ENCODE measurements at places on chromosomes 1 and 21.

DNA sequence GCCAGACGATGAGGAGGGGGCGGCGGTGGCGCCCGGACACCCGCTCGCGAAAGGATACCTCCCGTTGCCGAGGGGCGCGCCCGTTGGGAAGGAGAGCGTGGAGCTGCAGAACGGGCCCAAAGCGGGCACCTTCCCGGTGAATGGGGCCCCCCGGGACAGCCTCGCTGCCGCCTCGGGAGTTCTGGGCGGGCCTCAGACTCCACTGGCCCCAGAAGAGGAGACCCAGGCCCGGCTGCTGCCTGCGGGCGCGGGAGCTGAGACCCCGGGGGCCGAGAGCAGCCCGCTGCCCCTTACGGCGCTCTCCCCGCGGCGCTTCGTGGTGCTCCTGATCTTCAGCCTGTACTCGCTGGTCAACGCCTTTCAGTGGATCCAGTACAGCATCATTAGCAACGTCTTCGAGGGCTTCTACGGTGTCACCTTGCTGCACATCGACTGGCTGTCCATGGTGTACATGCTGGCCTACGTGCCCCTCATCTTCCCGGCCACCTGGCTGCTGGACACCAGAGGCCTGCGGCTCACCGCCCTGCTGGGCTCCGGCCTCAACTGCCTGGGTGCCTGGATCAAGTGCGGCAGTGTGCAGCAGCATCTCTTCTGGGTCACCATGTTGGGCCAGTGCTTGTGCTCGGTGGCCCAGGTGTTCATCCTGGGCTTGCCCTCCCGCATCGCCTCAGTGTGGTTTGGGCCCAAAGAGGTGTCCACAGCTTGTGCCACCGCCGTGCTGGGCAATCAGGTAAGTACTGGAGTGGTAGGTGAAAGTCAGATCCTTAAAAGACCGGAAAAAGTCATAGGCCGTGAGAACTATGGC lies 588 bp downstream of the FLVCR1 start:
- peak; percentile 15 for DNase-seq

- DNase-seq, result no peak
These were observed 340.2 kb downstream of the PTPRU start for GRCh38 chr1:29576510-29576909.

- no peak for DNase-seq
These were observed 53.0 kb upstream of the SPATA6 start for GRCh38 chr1:48524892-48525467.

- DNase-seq, result no peak
These were observed 14.4 kb upstream of the THEM5 start for GRCh38 chr1:151867765-151868411.

DNA sequence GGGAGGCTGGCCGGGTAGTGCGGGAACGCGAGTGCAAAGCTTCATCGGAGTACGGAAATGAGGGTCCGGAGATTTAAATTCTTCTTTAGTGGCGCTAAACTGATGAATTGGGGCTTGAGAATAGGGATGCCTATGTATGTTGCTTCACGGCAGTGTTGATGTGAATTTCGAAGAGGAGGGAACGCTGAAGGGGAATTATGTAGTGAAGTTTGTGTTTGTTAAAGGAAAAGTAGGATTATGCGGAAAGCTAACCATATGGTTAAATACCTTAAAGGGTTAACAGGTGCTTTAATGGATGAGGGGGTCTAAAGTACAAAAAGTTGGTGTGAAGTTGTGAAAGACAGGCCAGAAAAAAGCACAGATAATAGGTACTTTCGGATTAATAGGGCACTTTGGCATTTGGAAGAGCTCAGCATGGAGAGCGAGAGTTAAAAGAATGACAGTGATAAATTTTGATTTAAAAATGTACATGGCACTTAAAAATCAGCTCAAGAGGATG lies 1.4 kb downstream of the HS2ST1 start:
- DNase-seq, result no peak

DNA sequence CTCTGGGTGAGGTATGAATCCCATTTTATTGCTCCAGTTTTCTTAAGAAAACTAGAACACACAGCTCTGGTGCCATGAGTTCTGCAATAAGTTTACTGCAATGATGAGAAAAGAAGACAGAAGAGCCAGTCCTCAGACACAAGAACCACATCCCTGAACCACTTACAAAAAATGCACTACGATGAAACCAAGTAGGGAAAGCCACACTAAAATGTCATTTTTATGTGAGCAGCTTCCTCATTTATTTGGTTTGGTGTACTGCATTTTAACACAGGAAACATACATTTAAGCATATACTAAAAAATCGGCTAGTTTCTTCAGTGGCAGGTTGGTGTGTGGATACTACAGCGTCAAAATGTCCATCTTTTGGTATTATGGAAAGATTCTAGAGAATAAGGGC lies 95.9 kb downstream of the PTPN14 start:
- DNase-seq, result peak; percentile 20

DNA sequence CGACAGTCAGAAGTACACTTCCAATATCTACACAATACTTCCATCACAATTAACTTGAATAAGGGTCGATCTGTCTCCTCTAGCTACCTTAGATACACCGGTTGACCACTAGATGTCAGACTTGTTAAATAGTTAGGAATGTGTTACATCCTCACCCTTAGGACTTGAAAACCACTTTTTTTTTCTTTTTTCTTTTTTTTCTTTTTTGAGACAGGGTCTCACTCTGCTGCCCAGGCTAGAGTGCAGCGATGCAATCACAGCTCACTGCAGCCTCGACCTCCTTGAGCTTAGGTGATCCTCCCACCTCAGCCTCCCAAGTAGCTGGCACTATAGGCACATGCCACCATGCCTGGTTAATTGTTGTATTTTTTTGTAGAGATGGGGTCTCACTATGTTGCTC lies 120.4 kb upstream of the GREM2 start:
- peak; percentile 13 for DNase-seq

DNA sequence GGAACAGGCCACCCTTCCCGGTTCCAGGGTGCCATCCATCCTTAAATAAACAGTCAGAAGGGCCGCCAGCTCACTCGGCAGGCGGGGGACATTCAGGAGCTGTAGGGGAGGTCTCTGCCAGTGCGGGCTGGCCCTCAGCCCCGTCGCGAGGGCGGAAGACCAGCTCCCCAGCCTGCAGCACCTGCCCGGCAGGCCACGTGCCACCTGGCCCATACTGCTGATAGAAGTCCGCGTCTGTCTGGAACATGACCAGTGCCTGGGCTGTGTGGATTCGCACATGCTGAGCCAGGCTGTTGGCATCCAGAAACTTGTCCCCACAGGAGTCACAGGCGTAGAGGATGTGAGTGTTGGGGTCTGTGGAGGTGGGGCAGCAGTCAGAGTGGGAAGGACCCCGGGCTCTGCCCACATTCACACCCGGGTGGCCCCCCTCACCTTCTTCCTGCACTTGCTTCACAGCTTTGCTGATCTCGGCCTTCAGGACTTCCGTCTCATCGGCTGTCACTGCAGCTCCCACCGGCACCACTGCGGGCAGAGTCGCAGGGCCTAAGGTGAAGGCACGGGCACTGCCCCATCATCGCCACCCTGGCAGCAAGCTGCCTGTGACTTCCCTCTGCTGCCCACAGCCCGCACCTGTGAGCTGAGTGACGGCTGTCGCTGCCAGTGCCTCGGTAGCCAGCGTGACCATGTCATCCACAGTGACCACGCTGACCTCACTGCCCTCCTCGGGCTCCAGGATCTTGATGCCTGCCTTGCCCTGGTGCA lies 33.8 kb downstream of the ZBTB17 start:
- DNase-seq, result no peak

GRCh38 chr1:153567621-153568366 lies 2.1 kb upstream of the S100A2 start:
- DNase-seq, result peak; percentile 27

DNA sequence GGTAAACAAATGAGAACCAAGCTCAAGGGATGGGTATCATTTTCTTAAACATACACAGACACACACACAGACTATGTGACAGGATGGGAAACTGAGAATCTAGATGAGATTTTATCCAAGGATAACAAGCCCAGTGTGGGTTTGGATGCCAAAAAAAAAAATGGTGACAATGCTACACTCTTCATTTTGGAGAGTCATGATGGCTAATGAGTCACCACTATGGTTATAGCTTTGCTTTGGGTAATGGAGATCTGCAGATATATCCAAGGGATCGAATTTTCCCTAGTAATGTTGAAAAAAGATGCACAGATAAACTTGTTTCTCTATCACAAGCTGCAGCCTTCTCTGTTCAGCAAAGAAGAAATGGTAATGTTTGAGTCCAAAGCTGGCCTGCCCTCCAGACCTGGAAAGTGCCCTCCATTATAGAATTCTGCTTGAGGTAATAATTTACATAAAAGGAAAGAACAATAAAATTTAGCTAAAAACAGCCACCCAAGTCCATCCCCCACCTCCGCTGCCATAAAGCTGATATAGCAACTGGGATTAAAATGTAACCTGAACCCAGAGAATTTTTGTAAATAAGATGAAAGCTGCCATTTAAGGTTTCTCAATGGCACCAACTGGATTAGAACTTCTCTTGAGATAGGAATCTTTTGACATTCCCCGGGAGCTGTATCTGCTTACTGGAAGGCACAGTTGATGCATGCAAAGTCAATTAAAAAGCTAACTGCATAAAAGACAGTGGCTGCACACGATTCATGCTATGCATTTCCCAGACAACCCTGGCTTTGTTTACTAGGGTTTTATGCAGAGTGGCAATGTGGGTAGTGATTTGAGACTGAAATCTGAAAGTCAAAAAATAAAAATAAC lies 395.2 kb upstream of the LYPLAL1 start:
- no peak for DNase-seq

GRCh38 chr1:53470155-53470554 lies 11.0 kb downstream of the DMRTB1 start:
- peak; percentile 54 for DNase-seq

GRCh38 chr1:185679220-185679619 lies 55.0 kb upstream of the HMCN1 start:
- no peak for DNase-seq

DNA sequence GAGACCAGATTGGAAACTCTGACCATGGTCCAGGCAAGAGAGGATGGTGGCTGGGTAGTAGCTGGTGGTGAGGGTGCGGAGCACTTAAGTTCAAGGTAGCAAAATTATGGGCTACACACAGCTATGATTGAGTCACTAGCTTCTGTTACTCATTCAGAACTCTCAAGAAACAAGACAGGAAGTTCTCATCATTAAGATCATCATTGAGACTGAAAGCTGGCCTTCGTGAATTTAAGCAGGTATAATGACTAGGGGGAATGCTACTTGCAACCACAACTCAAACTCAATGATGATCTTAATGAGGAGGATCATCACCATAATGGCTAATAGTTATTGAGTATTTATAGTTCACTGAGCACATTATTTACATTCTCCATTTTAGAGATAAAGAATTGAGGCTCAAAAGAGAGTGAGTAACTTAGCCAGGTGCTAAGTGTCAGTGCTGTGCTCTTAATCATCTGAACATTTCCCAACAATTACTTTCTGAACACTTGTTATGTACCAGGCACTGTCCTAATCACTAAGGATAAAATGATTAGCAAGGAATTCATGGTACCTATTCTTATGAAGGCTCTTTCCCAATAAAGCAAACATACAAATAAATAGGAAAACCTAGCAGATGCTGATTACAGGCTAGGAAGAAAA lies 286.3 kb upstream of the C1orf105 start:
- no peak for DNase-seq

GRCh38 chr1:232937741-232938375 lies 12.6 kb upstream of the NTPCR start:
- DNase-seq, result no peak

DNA sequence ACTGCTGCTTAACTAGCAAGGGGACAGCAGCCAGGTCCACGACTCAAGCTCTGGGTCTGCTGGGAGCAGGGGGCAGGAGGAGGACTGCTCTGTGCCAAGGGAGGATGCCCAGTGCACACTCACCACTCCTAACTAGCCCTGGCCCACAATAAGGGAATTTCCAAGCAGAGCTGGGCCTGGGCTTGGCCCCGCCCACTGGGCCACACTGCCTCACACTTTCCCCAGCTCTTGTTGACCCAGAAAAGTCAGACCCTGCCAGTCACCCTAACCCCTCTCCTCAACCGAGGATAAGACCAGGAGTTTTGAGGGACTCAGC lies 18.7 kb downstream of the SLC9A1 start:
- no peak for DNase-seq

DNA sequence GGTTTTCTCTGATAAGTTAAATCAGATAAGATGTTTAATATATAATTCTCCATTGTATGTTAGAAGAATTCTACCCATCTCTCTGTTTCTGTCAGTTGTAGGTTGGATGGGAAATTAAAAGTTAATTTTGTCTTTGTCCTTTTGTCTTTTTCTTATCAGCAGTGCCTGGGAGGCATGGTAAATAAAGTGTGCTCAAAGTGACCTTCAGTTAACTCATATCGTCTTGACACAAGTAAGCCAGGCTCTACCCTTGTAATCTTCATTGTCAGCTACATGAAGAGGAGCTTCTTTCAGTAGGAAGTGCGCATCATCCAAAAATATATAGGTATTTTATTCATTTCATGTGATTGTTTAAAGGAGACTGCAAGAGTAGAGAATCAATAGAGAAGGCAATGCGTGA lies 138.9 kb upstream of the NRIP1 start:
- no peak for DNase-seq

DNA sequence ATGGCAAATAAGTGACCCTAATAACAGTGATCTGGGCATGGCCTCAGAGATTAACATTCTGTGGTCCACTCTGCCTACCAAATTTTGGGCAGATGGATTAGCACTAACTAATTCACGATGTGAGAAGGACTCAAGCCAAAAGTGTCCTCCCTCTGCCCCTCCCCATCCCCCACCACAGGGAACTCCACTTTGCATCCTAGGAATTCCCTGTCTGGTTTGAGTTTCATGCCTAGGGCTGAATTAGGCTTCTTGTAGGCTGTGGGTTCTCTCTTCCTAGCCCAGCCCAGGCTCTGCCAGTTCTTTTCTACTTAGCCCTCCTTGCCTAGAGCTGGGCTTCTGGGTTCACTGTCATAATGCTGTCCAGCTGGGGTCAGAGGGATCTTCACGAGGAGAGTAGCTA lies 64.1 kb downstream of the ATP2B4 start:
- no peak for DNase-seq

- no peak for DNase-seq
These were observed at the start of gene SH2D2A for GRCh38 chr1:156816561-156817328. Gene SH2D2A, minus strand, starts transcription at chr1:156816848. Its CDS starts 140 bp downstream, at chr1:156816708.

DNA sequence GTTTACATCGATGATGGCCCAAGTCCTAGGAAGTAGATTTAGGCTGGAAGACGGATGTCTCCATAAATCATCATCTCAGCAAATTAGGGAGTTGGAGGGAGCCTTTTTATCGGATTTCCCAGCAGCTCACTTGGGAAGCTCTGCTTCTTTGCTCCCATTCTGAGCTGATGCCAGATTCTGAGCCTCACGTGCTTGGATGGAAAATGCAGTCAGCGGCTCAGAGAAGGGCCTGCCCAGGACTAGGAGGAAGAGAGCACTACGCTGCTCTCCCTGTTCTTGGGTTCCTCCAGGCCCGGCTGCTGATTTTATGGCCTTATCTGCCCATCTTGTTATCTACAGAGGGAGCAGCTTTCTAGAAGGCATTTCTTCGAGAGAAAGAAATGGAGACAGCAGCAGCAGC lies 42.0 kb downstream of the UBIAD1 start:
- DNase-seq, result no peak
